KBM-7 (cell line): ENCODE measurements at places on chromosomes 6 and 20.

DNA sequence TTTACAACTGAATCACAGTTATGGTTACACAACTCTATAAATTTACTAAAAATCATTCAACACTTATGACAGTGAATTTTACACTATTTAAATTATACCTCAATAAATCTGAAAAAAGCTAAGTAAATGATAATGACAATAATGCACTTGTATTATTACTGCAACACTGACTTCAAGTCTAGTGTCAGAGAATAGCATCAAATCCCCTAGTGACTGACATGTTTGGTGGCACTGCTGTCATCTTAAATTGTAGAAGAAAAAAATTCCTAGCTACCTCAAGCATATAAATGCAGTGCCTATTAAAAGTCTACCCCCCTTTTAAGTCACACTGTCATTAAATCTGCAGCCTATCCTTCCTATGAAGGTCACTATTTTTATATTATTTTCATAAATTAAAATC lies 189.4 kb upstream of the RUNX2 start:
- DNase-seq, result no peak

DNA sequence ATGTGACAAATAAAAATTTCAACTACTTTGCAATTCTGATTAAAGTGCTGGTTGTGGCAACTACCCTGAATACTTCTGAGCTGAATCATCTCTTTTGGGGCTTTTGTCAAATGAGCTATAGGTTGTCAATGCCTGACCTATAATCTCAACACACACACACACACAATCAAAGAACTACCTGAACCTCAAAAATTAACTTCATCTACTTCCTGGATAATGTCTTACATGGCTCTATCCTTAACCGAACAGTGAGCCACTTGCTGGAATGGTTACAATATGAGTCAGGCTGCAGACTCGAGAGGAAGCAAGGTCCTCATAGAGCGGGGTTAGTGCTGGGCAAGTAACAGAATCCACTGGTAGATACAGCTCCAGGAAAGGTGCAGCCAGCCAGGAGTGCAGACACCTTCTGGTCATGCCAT lies 70.6 kb upstream of the DST start:
- DNase-seq, result no peak

- DNase-seq, result no peak
Measured at GRCh38 chr6:98824162-98824901, 10.0 kb upstream of the POU3F2 start.

GRCh38 chr6:125853756-125854155 lies 63.0 kb downstream of the NCOA7 start:
- no peak for DNase-seq

DNA sequence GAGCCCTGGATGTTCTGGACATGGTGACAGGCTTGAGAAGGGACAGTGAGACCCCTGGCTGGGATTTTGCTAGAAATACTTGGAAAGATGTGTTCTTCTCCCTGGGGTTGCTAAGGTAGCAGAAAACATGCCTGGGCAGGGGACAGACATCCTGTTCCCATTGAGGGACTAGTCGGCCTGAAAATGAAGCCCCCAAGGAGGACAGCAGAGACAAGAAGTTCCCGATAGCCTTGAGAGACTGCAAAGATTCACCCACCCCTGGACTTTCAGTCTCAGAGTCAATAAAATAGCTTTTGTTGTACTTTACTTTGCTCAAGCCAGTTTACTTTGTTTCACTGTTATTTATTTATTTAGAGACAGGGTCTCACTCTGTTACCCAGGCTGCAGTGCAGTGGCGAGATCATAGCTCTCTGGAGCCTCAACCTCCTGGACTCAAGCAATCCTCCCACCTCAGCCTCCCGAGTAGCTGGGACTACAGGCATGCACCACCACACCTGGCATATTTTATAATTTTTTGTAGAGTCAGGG lies 28.4 kb downstream of the ATP9A start:
- no peak for DNase-seq

DNA sequence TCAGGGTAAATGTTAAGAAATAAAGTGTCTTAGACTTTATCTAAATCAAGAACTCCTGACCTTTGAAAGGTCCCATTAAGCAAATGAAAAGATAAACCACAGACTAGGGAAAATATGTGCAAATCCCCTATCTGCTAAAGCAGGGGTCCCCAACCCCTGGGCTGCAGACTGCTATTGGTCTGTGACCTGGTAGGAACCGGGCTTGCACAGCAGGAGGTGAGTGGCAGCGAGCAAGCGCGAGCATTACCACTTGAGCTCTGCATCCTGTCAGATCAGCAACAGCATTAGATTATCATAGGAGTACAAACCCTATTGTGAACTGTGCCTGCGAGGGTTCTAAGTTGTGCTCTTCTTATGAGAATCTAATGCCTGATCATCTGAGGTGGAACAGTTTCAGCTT lies 42.4 kb downstream of the LCA5 start:
- DNase-seq, result no peak

DNA sequence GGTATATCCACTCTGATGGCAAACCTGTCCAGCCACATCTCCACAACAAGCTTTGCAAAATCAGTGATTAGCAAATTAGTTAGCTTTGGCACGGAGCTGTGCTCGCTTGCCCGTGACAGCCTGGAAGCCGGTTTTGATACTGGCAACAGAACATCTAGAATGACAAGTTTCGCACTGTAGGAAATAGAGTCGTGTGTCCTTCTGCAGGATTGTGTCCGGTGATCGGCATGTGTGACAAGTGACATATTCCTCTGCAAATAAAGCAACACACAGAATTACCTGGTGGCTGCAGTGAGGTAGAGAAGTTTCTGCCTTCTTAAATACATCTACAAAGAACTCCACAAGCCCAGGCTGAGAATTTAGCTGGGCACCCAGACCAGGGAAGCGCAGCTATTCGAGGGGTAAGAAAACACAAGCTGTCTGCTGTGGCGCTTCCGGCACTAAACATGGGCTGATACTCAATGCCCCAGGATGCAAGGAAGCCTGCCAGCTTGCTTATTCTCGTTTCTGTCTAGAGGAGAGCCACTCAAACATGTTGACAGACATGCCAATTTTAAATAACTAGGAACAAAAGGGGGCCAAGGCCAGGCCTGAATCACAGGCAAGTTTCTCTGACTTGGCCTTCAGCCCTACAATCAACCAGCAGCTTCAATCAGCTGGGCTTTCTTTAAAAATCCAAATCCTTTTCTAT lies 22.2 kb downstream of the EIF2S2 start:
- no peak for DNase-seq

- no peak for DNase-seq
Measured at GRCh38 chr6:40422046-40422445, 165.1 kb downstream of the LRFN2 start.

DNA sequence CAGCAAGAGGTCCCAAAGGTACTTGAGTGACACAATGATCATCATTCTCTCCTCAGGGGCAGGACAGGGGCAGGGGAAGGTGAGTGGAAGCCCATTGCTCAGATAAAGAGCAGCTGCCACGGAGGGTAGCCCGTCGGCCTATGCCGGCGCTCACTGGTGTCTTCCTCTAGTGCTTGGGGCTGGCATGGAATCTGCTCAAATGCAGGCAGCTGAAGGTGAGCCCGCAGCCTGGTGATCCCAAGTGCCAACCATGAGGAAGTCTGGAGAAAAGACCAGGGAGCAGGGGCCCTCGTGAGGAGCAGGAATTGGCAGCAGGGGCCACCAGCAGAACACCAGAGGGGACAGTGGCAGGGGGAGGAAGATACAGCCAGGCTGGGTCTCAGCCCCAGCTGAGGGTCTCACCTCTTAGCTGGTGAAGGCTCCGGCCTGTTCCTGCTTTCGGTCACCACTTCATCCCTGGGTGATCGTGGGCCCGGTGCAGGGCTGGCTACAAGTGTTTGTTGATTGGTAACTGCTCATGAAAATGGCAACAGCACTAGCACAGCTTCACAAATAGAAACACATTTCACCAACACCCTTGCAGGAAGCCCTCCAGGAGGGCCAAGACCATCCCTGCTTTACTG lies 24.7 kb downstream of the RBCK1 start:
- DNase-seq, result no peak

- no peak for DNase-seq
Measured at GRCh38 chr6:76814496-76815458, 648.5 kb downstream of the HTR1B start.

DNA sequence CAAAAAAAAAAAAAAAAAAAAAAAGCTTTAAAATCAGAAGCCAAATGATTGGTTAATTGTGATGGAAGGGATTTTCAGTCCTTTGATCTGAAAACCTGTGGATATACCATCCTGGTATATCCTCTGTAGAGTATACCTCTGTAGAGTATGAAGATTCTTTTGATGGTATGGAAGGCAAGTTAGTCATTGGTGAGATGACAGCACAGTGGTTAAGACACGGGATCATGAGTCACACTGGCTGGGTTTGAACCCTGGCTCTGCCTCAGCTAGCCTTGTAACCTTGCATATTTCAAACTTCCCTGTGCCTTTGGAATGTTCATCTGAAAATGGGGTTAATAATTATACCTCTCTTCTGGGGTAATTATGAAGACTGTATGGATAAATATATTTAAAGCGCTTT lies 179.3 kb downstream of the CARMIL1 start:
- DNase-seq, result no peak

DNA sequence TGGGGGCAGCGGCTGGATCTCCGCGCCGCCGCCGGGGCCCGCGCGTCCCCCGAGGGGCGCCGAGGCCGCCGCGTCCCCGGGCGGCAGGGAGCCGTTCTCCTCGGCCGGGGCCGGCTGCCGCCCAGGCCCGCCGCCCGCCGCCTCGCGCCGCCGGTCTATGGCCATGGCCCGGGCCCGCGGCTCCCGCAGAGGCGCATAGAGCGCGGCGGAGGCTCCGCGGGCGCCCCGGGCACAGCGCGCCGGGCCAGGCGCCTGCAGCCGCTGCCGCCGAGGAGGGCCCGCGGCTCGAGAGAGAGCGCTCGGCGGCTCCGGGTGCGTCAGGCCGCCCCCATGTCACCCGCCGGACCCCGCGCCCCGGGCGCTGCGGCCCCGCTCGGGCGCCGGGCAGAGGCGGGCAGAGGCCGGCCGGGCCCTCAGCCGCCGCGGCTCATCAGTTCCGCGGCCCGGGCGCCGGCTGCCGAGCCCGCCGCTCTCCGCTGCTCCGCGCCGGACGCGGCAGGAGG lies 404 bp downstream of the SLC22A23 start:
- DNase-seq, result no peak

GRCh38 chr6:166554316-166554715 lies 32.2 kb downstream of the RAMACL start:
- no peak for DNase-seq

DNA sequence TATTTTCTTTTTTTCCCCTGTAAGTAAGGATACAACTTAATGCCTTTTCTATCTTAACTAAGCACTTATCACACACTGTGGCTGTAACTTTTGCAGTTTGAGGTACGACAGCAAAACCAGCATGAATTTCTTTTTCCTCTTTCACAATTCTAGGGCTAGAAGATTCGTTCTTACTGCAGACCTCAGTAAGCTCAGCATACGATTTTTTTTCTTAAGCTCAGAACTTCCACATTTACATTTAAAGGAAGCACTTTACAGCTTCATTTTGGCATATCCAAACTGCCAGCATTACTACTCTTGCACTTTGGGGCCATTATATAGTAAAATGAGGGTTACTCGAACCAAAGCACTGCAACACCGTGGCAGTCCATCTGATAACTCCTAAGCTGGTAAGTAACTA lies 889 bp upstream of the CHMP4B start:
- no peak for DNase-seq

GRCh38 chr6:33958526-33959328 lies 154.9 kb upstream of the MLN start:
- DNase-seq, result no peak

GRCh38 chr20:7608250-7608649 lies 332.0 kb downstream of the HAO1 start:
- no peak for DNase-seq

DNA sequence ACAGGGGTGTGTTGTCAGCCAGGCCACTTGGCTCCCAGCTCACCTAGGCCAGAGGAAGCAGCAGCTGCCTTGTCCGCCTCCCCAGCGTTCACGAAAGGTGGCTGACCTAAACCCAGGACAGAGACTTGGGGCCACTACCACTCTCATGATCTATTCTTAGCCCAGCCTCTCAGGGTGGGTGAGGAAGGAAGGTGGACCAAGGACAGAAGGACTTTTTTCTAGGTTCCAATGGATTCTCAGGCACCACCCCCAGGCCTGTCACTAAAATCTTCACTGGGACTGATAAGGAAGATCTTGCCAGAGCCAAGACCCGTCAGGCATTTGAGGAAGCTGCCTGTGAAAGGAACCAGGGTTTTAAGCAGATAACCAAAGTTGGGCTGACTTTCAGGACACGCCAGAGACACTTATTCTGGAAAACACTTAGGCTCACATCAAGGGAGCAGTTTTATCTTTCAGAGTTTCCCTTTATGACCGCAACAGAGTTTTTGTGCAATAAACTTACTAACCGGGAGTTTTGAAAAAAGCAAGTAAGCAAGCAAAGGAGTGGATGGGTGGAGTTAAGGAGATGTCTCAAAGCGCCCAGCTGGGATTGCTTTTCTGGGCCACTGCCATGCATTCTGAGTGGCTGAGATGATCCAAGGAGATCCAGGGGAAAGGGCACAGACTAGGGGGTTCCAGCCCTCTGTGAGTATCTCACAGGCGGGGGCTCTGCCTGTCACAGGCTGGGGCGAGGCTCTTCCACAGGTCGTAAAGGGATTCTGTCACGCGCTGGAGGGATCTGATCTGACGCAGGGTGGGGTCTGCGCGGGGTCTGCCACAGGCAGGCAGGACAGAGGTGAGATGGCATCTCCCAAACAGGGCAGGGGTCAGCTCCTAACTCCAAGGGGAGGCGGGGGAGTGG lies 989 bp downstream of the FITM2 start:
- DNase-seq, result peak; percentile 57

DNA sequence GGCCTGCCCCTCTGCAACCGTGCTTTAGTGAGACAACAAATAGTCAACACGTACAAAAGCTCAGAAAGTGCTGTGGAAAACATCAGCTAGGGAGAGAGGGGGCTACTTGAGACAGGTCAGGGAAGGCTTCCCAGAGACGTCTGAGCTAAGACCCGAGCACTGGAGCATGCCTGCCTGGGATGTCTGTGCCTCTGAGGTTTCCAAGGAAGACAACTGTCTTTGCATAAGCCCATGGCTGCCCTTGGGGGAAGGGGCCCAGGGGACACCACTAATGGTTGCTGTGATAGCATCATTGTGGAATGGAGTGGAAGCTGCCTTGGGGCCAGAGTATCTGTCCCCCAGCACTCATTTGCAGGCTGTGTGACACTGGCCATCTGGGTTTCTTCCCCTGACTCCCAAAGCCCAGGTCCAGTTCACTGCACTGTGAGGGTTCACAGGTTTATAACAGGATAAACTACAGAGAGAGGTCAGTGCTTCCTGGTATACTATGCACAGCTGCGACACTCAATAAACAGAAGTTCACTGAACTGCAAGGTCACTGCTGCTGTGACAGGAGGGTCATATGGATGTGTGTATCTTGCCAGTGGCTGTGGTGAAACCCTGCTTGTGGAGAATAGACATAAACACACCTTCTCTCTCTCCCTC lies 1.5 kb upstream of the ARFGEF2 start:
- DNase-seq, result no peak

DNA sequence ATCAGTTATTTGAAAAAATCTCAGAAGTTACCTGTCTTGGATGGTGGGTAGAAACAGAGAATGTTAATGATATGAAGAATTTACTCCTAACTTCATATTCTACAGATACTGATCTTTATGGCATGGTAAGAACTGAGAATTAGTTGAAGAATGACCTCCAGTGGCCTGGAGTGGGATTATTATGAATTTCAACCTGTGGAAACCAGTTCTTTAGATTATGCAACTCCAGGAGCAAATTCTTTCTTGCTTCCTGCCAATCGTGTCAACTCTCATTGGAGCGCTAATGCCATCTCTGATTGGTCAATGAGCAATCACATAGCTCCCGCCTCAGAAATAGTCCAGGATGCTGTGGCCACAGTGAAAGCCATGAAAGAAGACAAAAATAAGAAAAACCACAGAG lies 40.6 kb downstream of the LYRM2 start:
- DNase-seq, result peak; percentile 53

GRCh38 chr6:54390362-54390761 lies 82.1 kb downstream of the TINAG start:
- DNase-seq, result no peak
